ENCODE measurements at places on chromosomes 13 and 19.

DNA sequence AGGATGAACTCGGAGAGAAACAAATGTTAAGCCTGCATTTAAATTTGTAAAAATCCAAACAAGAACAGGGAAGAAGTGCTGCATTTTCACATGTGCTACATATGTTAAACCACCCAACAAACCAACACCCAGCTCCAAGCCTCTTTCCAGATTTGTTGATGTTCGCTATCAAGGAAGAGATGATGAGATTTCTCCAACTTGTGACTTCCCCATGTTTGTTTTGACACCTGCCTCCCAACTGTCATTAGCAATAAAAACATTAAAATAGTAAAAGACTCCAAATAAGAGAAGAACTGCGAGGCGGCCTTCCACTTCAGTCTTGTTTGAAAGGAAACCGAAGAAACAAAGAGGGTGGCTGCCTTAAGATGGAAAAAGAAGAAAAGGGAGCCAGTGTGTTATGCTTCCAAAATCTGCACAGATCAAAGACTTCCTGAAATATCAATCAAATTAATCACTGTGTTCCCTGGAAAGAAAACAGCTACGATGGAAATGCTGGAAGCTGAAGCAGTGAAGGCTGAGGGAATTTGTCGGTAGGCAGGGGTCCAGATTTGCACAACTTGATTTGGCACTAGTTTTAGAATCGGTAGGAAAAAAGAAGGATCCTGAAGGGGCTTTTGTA lies 14.0 kb upstream of the GGACT start:
- no peak overlapping the region for H3K4me3 ChIP-seq
- H3K27ac ChIP-seq = no peak overlapping the region
- no peaks in the 10 kb centered on the region for H3K27me3 ChIP-seq
- DNase-seq = no peak

DNA sequence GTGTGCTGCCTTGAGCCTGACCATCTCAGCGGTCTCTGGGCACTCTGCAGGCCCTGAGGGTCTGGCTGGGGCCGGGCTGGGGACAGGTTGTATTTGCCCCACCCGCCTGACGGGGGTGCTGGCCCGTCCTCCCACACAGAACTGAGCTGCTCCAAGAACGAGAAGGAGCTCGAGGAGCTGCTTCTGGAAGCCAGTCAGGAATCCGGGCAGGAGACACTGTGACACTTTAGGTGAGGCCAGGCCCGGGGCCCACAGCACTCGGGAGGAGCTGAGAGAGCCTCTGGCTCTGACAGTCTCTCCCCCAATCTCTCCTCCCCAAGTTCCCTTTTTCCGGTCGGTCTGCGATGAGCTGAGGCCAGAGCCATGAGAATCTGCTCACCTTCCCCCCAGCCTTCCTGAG lies 14.5 kb downstream of the NKPD1 start:
- no peaks in the 10 kb centered on the region for H3K27me3 ChIP-seq
- H3K36me3 ChIP-seq = peaks cover 7% of the 10 kb centered on the region
- no peak overlapping the region for H3K4me3 ChIP-seq
- peaks cover 7% of the 10 kb centered on the region for H3K4me1 ChIP-seq
- no peak for DNase-seq

- H3K27ac ChIP-seq = peak overlapping the region; percentile 98
- no peak overlapping the region for H3K4me3 ChIP-seq
- peaks cover 21% of the 10 kb centered on the region for H3K4me1 ChIP-seq
- H3K36me3 ChIP-seq = no peaks in the 10 kb centered on the region
- no peak for DNase-seq
Measured at GRCh38 chr13:40452741-40453334, 213.6 kb downstream of the FOXO1 start.

DNA sequence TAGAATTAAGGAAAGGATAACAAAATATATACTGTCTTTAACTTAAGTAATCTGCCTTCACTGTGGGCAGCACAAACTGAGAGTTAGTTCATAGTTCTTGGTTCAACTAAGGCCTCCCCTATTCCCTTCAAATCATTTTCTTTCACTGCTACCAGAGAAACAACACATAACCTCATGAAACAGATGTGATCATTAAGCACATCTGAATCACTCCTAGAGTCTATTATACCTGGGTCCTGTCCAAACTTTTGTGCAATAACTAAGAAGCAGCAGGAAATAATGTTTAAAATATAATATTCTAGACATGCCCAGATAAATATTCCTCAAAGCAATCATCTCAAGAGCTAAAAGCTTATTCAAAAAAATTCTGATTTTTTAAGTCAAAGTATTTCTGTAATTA lies 62.9 kb downstream of the ZC3H13 start:
- H3K27me3 ChIP-seq = no peaks in the 10 kb centered on the region
- H3K4me3 ChIP-seq = no peak overlapping the region
- no peak overlapping the region for H3K27ac ChIP-seq
- H3K36me3 ChIP-seq = peaks cover 8% of the 10 kb centered on the region
- no peaks in the 10 kb centered on the region for H3K4me1 ChIP-seq

DNA sequence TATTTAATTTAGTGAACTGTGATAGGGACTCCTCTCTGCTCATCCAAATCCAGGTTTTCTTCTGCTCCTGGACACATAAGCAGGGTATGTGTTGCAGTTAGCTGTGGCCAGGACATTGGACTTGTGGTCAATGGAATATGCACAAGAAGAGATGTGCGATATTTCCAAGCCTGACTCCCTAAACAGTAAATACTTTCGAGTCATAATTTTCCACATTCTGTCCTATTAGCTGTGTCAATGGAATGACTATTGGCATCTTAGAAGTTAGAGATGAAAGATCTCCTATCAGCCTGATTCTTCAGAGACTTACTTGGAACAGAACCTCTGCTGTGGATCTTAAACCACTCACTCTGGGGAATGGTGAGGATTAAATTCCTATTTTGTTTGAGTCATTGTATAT lies 771.0 kb downstream of the EFNB2 start:
- H3K27ac ChIP-seq = no peak overlapping the region
- H3K4me3 ChIP-seq = no peak overlapping the region
- H3K27me3 ChIP-seq = no peaks in the 10 kb centered on the region
- H3K36me3 ChIP-seq = no peaks in the 10 kb centered on the region

DNA sequence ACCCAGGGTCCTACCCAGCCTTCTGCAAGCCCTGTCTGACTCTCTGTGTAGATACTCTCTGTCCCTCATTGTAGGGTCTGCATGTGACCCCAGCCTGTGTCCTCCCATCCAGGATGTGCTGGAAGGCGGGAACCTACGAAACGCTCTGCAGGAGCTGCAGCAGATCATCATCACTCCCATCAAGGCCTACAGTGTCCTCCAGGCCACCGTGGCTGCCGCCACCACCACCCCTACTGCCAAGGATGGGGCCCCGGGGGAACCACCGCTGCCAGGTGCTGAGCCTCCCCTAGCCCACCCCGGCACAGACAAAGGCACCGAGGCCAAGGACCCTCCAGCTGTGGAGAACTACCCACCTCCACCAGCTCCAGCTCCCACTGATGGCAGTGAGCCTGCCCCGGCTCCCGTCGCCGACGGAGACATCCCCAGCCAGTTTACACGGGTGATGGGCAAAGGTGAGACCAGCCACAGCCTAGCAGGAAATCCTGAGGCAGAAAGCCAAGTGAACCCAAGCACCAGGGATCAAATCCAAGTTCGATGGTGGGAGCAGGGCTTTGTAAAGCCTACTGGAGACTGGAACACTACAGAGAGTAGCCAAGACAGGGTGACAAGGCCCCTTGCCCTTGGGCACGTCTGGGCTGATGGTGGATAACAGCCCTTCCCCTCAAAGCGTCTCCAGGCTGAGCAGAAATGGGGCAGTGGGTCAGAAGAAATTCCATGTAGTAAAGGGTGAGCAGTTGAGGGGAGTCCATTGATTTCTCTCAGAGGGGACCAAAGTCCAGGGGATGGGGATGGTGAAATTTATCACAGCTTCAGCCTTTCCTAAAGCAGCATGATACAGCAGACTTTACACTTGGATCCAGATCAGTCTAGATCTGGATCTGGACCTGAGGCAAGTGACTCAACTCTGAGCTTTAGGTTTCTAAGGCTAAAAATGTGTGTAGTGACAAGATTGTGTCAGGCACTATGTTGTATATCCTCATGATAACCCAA lies 13.2 kb downstream of the PAF1 start:
- no peak overlapping the region for H3K27ac ChIP-seq
- H3K4me1 ChIP-seq = peaks cover 2% of the 10 kb centered on the region
- H3K4me3 ChIP-seq = no peak overlapping the region

DNA sequence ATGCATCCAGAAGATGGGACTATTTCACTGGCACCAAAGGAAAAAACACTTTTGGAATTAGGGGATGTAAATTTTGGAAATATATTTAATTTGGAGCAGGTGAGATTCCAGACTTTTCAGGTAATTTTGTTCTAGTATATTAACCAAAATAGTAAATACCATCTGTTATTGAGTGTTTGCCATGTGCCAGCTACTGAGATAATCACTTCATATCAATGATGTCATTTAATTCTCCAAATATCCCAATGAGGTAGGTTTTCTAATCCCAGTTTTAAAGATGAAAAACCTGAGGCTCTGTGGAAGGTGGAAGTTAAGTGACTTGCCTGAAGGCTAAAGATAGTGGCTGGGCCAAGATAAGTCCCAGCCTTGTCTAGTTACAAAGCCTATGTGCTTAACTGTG lies 95.2 kb downstream of the TDRD3 start:
- no peak overlapping the region for H3K4me3 ChIP-seq
- no peaks in the 10 kb centered on the region for H3K4me1 ChIP-seq
- H3K36me3 ChIP-seq = no peaks in the 10 kb centered on the region
- H3K27ac ChIP-seq = no peak overlapping the region
- no peak for DNase-seq
- H3K27me3 ChIP-seq = no peaks in the 10 kb centered on the region

DNA sequence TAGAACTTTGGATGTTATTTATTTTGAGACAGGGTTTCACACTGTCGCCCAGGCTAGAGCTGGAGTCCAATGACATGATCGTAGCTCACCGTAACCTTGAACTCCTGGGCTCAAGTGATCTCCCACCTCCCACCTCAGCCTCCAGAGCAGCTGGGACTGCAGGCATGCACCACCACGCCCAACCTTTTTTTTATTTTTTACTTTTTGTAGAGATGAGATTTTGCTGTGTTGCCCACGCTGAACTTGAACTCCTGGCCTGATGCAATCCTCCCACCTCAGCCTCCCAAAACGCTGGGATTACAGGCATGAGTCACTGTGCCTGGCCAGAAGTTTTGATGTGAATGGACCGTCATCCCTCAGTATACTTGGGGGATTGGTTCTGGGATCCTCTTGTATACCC lies 13.7 kb downstream of the ANKRD27 start:
- no peaks in the 10 kb centered on the region for H3K4me1 ChIP-seq
- H3K27me3 ChIP-seq = no peaks in the 10 kb centered on the region
- no peak for DNase-seq
- H3K36me3 ChIP-seq = peaks cover 7% of the 10 kb centered on the region
- H3K27ac ChIP-seq = no peak overlapping the region

GRCh38 chr13:74895042-74895796 lies 586.8 kb downstream of the TBC1D4 start:
- no peaks in the 10 kb centered on the region for H3K36me3 ChIP-seq
- peaks cover 6% of the 10 kb centered on the region for H3K4me1 ChIP-seq
- H3K27ac ChIP-seq = no peak overlapping the region
- H3K4me3 ChIP-seq = no peak overlapping the region
- DNase-seq = no peak

DNA sequence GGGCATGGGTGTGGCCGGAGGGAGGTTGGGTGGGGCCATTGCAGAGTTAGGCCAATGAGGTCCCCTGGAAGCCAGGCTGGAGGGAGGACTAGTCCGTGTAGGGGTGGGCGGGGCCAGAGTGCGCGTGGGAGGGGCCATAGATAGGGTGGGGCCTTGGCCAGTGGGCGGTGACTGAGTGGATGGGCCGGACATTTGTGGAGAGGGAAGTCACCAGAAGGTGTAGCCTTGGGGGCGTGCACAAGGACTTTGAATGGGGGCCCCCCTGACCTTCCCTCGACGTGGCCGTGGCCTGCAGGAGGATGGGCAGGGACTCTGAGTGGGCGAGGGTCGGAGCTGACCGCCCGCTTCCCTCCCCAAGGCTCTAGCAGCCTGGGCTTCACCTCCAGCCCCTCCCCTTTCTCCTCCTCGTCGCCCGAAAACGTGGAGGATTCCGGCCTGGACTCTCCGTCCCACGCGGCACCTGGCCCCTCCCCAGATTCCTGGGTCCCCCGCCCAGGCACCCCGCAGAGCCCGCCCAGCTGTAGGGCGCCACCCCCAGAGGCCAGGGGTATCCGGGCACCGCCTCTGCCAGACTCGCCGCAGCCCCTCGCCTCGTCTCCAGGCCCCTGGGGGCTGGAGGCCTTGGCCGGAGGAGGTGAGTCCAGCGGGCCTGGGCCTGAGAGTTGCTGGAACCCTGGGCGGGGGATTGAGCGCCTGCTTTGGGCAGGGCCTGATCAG lies 16.5 kb upstream of the B3GNT3 start:
- H3K36me3 ChIP-seq = no peaks in the 10 kb centered on the region
- H3K4me3 ChIP-seq = peak overlapping the region; percentile 37
- H3K27me3 ChIP-seq = peaks cover 5% of the 10 kb centered on the region
- H3K27ac ChIP-seq = no peak overlapping the region

- no peak overlapping the region for H3K27ac ChIP-seq
- DNase-seq = no peak
- peaks cover 41% of the 10 kb centered on the region for H3K4me1 ChIP-seq
- H3K27me3 ChIP-seq = no peaks in the 10 kb centered on the region
Measured at GRCh38 chr19:31338069-31338776, 11.0 kb downstream of the TSHZ3 start.

DNA sequence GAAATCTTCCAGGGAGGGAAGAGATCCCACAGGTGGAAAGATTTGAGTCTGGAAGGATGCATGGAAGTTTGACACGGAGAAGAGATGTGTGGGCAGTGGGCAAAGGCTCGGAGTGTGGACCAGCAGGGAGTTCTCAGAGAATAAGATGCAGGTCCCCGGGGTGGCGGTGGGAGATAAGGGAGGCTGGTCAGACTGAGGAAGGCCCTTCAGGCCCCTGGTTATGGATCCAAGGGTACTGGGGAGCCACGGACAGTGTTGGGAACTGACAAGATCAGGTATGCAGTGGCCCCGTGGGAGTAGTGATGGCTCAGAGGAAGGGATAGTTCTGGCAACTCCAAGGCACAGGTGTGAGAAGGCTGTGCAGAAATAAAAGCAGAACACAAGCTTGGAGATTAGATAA lies 2.5 kb downstream of the CAMSAP3 start:
- no peak overlapping the region for H3K27ac ChIP-seq
- DNase-seq = no peak

DNA sequence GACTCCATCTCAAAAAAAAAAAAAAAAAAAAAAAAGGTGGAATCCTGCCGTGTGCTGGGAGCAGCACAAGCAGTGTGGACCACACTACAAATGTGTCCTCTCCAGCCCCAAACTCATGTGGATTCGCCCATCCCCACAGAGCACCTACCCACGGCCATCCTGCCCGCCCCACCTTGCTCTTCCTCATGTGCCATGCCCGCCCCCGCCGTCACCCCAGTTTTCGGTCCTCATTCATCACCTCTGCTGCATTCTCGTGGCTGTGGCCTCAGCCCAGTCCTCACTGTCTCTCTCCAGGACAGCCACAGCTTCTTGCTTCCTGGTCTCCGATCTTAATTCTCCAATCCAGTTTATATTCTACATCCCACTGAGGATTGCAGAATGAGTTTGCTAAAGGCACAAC lies 80.0 kb upstream of the TM9SF2 start:
- H3K4me1 ChIP-seq = no peaks in the 10 kb centered on the region
- peaks cover 24% of the 10 kb centered on the region for H3K27me3 ChIP-seq
- no peak for DNase-seq
- H3K4me3 ChIP-seq = no peak overlapping the region
- no peak overlapping the region for H3K27ac ChIP-seq
